ENCODE measurements at places on chromosomes 7 and 10.
A peak's percentile ranks its signal among the peaks of the same experiment; 100 is the strongest.

GRCh38 chr10:61547297-61547696, 94.1 kb upstream of the TMEM26 start:
- DNase-seq = no peak

GRCh38 chr7:69109246-69109645, 489.0 kb upstream of the AUTS2 start:
- no peak for DNase-seq

DNA sequence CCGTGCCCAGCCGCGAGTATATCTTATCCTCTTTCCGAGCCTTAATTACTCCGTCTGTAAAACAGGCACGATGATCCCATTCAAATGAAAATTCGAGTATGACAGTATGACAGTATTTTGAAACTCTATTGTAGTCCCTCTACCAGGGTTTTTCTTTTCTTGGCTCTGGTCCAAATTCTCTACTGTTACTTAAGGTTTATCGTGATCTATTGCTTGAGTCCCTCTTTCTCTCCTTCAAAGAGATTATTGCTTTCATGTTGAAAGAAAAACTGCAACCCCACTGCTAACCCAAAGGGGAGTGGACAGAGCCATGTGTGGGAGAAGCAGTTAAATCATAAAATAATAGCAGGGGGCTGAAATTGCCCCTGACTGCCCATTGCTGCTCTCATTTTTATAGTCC, 1156.6 kb upstream of the AUTS2 start:
- no peak for DNase-seq

DNA sequence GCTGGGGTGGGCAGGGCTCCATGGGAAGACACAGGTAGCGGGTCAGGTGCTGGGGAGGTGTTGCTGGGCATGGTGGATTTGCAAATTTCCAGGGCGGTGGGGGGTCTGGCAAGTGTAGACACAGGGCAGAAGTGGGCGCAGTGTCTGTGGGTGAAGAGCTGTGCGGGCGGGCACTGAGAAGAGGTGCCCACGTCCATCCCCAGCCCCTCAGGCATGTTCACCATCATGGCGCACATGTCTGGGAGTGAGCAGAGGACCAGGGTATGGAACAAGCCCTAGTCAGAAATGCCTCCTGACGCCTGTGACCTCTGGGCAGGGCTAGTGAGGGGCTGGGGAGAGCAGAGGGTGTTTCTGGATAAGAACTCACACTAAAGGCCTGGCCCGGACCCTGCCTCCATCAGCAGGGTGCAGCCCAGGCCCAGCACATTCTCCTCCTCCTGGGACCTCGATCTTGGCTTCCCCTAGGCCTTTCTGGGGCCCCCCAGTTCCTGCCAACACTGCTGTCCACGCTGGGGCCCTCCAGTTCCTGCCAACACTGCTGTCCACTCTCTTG, 612.9 kb downstream of the PTPRN2 start:
- no peak for DNase-seq

DNA sequence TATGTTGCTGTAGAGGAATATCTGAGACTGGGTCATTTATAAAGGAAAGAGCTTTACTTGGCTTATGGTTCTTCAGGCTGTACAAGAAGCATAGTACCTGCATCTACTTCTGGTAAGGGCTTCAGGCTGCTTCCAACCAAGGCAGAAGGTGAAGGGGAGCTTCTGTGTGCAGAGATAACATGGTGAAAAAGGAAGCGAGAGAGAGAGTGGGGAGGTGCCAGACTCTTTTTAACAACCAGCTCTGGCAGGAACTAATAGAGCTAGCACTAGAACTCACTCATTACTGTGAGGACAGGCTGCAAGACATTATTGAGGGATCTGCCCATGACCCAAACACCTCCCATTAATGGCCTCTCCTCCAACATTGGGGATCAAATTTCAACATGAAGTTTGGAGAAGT, 94.5 kb downstream of the KIF20B start:
- DNase-seq = no peak

DNA sequence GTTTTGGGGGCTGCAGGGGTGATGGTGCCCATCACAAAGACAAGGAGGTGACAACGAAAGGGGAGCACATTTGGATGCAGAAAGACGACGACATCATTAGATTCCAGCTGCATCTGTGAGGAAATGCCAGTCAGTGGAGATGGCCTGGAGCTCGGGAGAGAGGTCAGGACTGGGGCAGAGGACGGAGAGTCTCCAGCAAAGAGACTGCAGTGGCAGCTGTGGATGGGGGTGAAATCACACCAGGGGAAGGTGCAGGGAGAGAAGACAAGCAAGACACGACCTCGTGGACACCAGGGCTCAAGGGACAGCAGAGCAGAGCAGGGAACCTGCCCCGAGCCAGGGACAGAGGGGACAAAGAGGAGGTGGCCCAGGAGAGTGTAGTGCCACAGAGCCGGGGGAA, 203.4 kb downstream of the PRPF18 start:
- DNase-seq = no peak

GRCh38 chr7:1134951-1135350, 25.0 kb downstream of the ZFAND2A start:
- DNase-seq = no peak

- DNase-seq = no peak
Observed at GRCh38 chr7:100356416-100357068, 1.4 kb upstream of the PILRB start.

DNA sequence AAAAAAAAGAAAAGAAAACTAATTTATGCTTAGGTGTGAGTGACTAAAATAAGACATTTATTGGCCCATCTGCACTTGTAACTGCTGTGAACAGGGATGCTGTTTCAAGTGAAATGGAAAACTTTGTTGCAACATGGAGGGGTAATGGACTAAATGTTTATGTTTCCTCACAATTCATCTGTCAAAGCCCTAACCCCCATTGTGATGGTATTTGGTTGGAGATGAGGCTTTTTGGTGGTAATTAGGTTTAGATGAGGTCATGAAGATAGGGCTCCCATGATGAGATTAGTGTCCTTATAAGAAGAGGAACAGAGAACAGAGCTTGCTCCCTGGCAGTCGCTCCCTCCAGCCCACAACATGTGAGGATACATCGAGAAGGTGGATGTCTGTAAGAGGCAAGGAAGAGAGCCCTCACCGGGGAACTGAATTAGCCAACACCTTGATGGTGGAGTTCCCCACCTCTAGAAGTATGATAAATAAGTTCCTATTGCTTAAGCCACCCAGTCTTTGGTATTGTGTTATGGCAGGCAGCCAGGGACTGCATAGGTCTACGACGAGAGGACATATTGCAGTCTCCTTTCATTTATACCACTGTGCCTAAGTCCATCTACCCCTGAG, 28.6 kb upstream of the VCL start:
- no peak for DNase-seq

- no peak for DNase-seq
Observed at GRCh38 chr7:157556642-157556944, 219.8 kb downstream of the DNAJB6 start.

GRCh38 chr7:30553141-30553540, 41.5 kb upstream of the GARS1 start:
- DNase-seq = no peak

- no peak for DNase-seq
Observed at GRCh38 chr7:79761876-79762429, 308.5 kb upstream of the MAGI2 start.

DNA sequence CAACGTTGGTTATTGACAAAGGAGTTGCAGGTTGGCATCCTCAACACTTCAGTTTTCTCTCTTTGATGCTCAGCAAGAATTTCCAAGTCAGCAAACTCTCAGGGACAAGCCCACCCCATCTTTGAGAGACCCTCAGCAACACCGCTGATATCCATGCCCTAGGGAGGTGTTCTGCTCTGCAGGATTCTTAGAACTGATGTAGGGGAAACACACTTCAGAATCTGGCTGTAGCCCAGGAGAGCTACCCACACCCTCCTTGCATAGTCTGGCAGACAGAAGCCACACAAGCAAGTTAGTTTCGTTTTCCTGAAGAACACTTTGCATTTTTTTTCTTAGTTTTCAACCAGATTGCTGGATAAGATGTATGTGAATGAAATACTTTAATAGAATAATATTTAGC, 822 bp downstream of the SAMD9L start:
- DNase-seq = peak; percentile 39

GRCh38 chr7:121992068-121992467, 119.1 kb downstream of the PTPRZ1 start:
- no peak for DNase-seq

- no peak for DNase-seq
Observed at GRCh38 chr7:123070702-123071286, 75.3 kb upstream of the TAS2R16 start.

- DNase-seq = no peak
Observed at GRCh38 chr10:16689227-16689626, 128.0 kb downstream of the RSU1 start.

GRCh38 chr10:88152728-88153133, 289.3 kb downstream of the PTEN start:
- peak; percentile 10 for DNase-seq

- no peak for DNase-seq
Observed at GRCh38 chr10:122995936-122996335, 12.7 kb downstream of the IKZF5 start.

GRCh38 chr10:97215619-97216260, 30.0 kb upstream of the SLIT1 start:
- DNase-seq = no peak

DNA sequence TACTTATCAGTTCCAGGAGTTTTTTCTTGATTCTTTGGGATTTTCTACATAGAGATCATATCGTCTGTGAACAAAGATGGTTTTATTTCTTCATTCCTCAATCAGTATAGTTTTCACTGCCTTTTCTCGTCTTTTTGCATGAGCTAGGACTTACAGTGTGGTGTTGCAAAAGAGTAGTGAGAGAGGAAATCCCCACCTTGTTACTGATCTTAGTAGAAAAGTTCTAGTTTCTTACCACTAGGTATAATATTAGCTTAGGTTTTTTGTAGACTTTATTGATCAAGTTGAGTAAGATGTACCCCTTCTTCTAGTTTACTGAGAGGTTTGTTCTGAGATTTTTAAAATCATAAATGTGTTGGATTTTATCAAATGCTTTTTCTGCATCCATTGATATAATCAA, 123.3 kb downstream of the TMEM26 start:
- no peak for DNase-seq

GRCh38 chr7:26439521-26440232, 148.0 kb downstream of the SNX10 start:
- no peak for DNase-seq

DNA sequence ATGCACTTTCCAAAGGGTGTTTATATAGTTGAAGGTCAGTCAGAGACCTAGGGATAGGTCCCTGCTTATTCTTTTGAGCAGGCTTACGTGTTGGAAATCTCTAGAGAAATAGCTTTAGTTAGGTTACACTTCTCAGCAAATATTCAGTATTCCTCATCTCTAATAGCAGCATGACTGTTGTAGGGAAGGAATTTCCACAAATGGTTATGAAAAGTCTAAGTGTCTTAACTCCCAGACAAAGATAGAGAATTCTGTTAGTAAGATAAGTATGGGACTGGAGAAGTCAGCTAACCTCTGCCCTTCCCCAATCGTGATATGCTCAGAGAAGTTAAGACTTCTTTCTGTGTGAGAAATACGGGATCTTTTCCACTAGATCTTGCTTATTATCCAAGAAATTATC, 16.5 kb downstream of the SGPL1 start:
- no peak for DNase-seq

DNA sequence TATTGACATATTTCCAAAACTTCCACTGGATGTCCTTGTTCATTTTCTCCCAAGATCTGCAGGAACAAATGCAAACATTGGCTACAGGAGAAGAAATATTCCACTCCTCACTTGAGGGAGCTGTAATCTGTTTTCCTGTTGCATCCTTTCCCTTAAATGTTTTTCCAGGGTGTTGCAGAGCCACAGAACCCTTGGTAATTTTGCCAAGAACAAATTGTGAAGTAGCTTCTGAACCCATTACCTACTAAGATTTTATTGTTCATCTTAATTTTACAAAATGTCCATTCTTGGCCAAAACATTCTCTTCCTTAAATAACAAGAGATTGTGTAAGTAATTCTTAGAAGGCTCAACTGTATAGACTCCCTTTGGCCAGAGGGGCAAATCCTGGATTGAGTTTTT, 177.0 kb downstream of the GNAT3 start:
- no peak for DNase-seq

- DNase-seq = no peak
Observed at GRCh38 chr10:74651565-74651964, 174.8 kb upstream of the KAT6B start.

- no peak for DNase-seq
Observed at GRCh38 chr10:132110713-132111112, 45.0 kb downstream of the JAKMIP3 start.

DNA sequence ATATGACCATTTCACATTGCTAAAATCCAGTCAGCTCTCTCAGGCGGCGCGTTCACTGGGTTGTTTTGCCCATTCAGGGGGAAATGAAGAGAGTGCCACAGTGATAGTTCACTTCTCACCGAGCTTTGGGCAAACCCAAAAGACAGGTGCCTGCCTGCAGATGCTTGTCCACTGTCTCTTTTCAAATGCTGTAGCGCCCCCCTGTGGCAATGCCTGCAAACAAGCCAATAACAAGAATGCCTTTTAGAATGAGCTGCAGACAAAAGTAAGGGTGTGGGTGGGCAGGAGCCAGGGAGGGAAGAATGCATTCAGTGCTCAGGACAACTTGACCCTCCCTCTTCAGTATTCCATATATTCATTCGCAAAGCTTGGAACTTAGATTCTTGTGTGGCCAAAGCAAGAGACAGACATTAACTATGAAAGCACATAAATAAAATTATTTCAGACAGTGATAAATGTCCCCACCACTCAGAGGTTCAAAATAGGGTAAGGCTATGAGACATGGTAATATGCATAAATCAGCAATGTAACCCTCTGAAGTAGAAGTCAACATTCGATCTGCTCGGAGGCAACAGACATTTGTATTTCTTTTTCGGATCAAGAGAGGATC, 86.9 kb downstream of the JAZF1 start:
- DNase-seq = peak; percentile 19

GRCh38 chr10:87534173-87534858, 29.6 kb downstream of the MINPP1 start:
- no peak for DNase-seq

- DNase-seq = no peak
Observed at GRCh38 chr10:31071232-31072005, 39.8 kb upstream of the ZNF438 start.

GRCh38 chr10:73762915-73763314, 18.7 kb downstream of the SEC24C start:
- no peak for DNase-seq

- DNase-seq = no peak
Observed at GRCh38 chr10:11713963-11714362, 28.2 kb upstream of the ECHDC3 start.

DNA sequence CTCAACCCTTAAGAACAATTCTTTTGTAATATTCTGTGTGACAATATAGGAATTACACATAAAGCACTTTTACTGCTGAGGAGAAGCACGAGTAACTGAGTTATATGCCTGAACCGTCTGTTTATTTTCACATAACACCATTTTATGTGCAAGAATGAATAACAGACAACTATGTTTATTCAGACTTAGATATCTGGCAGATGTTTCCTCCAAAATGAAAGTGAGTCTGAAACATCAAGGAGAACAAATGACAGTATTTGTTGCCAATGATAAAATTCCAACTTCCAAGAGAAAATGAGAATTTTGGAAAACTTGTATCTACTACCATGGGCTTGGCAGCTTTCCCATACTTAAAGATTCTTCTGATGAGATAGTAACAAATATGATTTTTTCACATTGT, 51.4 kb downstream of the DNMBP start:
- no peak for DNase-seq
